ENCODE measurements at places on chromosomes 11 and 22.

- DNase-seq = no peak
These were observed 2.7 kb upstream of the SREBF2 start for GRCh38 chr22:41830174-41830573.

GRCh38 chr11:48034926-48035871, 54.8 kb downstream of the PTPRJ start:
- peak; percentile 30 for DNase-seq

DNA sequence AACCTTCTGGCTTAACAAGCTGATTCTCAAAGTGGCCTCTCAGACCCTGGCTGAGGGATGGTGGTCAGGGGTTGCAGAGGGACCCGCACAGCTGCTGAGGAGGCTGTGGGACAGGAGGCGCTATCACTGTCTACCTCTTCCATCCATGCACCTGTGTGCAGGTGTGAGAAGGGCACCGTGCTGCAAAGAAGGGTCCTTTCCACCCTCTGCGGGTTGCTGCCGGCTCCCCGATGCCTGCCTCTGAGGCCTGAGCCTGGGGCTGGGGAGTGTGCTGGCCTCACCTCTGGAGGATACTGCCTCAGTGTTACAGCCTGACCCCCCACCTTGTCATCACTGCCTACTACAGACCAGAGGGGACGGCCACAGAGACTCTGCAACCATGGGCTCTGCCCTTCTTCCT, 66.1 kb upstream of the B3GAT1 start:
- DNase-seq = no peak

- no peak for DNase-seq
These were observed 2.8 kb upstream of the JHY start for GRCh38 chr11:122879785-122880184.

DNA sequence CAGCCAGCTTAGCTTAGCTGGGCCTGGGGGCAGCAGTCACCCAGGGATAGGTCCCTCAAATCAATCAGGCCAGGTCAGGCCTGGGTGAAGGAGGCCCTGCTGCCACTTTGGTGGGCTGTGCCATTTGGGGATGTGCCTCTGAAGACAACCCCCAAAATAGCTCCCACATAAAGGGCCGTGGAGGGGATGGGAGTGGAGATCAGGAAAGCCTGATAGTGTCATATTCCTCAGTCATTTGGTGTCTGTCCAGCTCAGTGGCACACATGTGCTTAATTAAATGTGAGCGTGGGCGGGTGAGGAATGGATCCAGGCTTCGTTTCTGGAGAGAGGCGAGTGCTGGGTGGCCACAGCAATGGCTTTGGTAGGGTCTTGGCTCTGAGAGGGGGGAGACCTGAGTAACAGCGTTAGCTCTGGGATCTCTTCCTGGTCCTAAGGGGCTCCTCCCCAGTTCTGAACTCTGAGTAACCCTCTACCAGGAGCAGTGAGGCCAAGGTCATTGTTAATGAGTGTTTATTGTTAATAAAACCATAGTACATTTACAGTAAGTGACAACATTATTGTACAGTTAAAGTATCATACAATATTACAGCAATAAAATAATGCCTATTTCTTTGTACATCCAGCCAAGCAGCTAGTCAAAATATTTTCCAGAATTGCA, 45.2 kb downstream of the NAT10 start:
- DNase-seq = no peak

GRCh38 chr11:75031771-75032549, 43.2 kb downstream of the NEU3 start:
- DNase-seq = peak; percentile 76

- DNase-seq = peak; percentile 1
These were observed 38.9 kb upstream of the NTM start for GRCh38 chr11:131331546-131331945.

- DNase-seq = peak; percentile 80
These were observed 534.3 kb downstream of the ETS1 start for GRCh38 chr11:128052912-128053641.

GRCh38 chr11:2816523-2816922, 69.1 kb downstream of the CDKN1C start:
- DNase-seq = no peak

- peak; percentile 33 for DNase-seq
These were observed 624 bp downstream of the CBL start for GRCh38 chr11:119206511-119207414.

All from epithelial cell of esophagus (primary cell).